Left hindlimb (tissue), 1 donor: ENCODE measurements at places on chromosomes 6 and 20.
A peak's percentile ranks its signal among the peaks of the same experiment; 100 is the strongest.

DNA sequence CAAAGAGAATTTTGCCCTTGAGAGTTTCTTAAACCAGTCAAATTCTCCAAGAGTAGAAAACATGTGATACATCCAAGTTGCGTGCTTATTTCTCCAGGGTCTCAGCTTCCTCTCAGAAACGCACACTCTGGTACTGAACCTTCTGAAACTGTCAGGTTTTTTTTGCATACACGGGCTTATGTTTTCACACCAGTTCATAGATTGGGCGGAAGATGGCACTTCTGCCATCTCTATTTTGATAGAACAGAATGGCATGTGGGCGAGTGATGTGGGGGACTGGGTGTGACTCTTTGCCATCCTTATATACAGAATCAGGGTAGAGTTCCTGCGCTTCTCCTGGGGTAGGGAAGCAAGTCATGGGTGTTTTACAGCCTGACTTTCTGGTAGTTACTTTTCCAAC lies 56.4 kb downstream of the ADTRP start:
- no peak for DNase-seq

- no peak for DNase-seq
These were observed 12.8 kb downstream of the TEAD3 start for GRCh38 chr6:35483893-35484645.

- no peak for DNase-seq
These were observed 47.4 kb downstream of the PKIB start for GRCh38 chr6:122657601-122658000.

DNA sequence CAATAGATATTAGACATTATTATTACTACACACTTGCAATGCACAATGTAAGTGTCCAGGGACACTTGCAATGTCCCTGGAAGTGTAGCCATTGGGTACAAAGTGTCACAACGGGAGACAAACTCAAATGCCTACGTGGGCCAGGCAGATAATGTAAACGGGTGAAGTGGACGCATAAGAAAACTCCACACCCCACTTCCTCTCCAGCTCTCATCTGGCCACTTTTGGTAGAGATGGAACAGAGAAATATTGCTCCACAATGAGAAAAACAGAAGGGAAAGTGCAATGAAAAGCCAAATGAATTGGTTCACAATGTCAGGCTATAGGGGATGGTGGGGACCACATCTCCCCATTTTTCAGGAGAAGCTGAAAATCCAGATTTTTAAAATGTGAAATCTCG lies 9.4 kb downstream of the SULF2 start:
- DNase-seq = no peak

- peak; percentile 29 for DNase-seq
These were observed 11.2 kb downstream of the SLC22A2 start for GRCh38 chr6:160247457-160247883.

DNA sequence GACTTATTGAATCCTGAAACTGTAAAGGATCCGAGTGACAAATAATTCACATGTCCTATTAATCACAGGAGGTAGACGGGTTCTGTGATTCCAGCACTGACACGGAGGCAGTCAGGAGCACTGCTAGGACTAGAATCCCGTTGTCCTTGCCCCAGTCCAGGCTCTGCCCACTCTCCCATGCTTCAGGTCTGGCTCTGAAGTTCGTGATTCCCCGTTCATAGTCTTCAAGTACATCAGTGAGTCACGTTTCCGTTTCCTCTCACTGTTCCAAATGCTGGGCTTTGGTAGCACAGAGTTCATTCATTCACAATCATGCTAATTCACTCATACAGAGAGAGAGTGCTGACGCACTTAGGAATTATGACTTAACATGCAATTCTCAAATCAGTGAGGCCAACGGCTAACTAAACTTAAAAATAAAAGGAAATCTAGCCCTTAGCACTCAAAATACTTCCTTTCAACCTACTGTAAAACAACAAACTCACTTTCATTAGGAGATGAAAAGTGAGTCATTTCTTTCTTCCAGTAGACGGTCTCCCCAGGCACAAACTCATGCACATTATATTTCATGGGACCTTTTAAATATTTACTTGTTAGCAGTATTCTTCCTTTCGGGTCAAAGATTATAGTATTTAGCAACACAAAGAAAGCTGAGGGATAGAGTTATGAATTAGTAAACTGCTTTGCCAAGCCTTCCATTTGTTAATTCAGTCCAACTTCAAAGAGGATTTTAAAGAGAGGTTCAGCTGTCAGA lies 94.0 kb upstream of the NHSL1 start:
- peak; percentile 58 for DNase-seq

DNA sequence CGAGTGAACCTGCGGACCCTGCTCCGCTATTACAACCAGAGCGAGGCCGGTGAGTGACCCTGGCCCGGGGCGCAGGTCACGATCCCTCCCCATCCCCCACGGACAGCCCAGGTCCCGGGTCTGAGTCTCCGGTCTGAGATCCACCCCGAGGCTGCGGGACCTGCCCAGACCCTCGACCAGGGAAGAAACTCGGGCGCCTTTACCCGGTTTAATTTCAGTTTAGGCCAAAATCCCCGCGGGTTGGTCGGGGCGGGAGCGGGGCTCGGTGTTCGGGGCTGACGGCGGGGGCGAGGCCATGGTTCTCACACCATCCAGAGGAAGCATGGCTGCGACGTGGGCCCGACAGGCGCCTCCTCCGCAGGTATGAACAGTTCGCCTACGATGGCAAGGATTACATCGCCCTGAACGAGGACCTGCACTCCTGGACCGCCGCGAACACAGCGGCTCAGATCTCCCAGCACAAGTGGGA lies 46.9 kb upstream of the TRIM26 start:
- DNase-seq = no peak

DNA sequence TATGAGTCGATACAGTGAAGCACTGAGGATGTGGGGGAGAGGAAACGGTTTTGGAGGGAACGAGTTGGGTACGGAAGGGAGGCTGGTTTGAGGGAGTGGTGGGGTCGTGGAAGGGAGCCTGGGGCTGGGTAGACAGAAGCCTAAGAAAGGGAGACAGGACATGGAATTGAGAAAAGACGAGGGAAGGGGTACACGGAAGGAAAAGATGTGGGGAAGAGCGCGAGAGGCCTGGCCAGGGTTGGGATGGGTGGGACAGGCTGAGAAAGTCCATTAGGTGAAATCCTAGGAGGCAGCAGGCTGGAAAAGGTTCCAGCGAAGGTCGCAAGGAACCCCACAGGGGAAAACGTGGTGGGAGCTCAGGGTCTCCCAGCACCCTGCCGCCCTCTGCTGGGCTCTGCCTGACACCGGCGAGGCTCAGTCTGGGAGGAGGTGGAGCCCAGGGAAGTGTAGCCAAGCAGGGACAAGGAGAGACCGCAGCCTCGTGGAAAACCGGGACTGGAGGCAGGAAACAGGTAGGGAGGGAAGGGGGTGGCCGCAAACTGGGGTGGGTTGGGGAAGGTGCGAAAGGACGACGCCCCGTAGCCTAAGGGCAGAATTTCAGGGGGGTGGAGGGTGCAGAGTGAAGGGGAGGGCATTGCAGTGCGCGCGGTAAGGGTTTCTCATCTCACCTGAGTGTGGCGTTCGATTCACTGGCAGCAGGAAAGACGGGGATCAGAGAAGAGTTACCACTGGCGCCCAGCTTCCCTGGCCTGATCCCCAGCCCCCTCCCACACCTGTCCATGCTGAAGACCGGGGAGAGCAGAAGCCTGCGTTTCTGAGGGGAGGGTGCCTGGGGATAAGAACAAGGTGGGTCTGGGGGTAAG lies 4.3 kb downstream of the GABBR1 start:
- DNase-seq = peak; percentile 84

GRCh38 chr20:62054451-62054953 lies 11.2 kb downstream of the TAF4 start:
- DNase-seq = no peak

DNA sequence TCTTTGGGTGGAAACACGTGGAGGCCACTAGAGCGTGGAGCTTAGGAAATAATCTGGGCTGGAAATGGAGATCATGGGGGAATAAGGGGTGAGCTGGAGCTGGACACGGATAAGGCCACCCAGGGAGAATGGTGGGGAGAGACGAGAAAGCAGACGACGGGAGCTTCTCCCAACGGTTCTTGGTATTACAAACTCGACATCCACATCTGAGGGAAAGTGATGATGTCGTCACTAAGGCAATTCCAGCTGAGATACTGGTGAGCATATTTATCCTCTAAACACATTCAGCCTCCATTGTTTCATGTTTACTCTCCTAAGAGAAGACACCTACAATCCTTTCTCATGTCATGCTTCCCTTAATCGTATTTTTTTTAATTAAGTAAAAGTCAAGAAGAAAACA lies 50.2 kb upstream of the SNX9 start:
- DNase-seq = no peak

GRCh38 chr6:137754366-137754765 lies 112.7 kb upstream of the TNFAIP3 start:
- no peak for DNase-seq

GRCh38 chr6:15460110-15460727 lies 202.6 kb downstream of the DTNBP1 start:
- no peak for DNase-seq

DNA sequence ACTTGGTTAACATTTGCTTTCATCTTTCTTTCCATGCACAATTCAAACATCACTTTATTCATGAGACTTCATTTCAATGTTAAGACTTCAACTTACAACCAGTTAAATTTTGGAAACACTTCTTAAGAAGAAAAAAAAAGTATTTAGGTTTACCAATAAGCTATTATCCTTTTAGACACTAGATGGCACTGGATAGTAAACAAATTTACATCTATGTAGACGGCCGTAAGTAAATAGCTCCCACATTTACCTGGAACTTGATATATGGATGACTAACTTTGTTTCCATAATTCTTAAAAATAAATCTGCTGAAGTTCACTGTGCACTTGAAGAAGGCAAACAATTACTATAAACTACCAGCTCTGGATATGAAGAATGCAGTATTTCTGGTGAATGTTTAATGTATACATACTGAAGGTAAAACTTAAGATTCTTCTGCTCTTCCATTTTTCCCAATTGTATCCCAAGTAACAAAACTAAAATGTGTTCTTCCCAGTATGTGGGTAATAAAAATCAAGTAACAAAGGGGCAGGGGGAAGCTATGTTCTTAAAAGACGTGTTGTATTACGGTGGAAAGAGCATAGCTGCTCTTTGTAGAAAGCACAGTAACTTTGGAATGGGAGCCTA lies 130.6 kb upstream of the C6orf118 start:
- no peak for DNase-seq

DNA sequence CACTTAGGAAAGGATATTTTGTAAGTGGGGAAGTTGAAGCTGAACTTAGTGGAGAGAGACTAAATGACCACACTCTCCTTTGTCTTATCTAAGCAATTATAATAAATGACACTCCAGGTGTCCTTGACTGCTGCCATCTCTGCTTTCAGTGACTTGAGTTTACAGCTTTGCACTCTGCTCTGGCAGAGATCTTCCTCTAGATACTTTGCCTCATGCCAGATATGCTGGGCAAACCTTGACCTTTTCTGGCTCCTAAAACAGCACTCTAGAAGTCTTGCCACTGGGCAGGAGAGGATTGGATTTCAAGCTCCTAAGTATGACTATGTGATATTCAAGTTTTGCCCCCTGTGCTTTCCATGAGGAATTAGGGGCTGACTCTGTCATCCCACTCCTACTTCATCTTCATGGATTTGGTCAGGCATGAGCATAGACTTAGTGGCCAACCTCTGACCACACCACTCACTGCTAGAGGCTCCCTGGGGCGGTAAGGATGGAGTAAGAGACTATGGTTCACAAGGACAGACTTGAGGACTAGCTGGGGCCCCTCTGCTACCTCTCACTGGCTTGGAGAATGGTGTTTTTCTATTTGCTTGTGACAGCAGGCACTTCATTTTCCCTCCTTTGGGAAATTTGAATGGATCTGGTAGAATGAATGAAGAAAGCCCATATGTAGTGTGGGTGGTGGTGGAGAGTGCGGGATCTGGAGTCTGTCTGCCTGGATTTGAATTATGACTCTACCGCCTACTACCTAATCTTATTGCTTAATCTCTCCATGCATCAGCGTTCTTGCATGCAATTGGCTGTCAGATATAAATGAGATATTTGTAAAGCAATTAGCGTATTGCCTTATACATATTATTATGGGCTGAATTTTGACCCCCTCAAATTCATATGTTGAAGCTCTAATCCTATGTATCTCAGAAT lies 191.4 kb downstream of the REV3L start:
- no peak for DNase-seq

GRCh38 chr6:134744301-134744700 lies 205.6 kb downstream of the ALDH8A1 start:
- no peak for DNase-seq

- DNase-seq = no peak
These were observed 13.0 kb upstream of the TSHZ2 start for GRCh38 chr20:52959125-52959524.

DNA sequence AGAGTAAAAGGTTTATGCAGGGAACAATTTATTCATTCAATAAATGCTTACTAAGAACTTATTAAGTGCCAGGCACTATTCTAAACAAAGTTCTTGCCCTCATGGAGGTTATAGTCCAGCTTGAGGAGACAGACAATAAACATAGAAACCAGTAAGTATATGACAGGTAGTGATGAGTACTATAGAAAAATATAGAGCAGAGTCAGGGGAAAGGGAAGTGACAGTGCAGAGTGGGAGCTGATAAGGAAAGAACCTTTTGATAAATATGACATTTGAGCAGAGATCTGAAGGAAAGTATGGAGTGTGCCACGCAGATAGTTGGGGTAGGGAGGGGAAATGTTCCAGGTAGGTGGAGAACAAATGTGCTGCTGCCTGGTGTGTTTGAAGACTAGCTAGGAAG lies 12.1 kb downstream of the ACSS2 start:
- no peak for DNase-seq

GRCh38 chr20:36672991-36673390 lies 27.0 kb upstream of the SLA2 start:
- DNase-seq = no peak

DNA sequence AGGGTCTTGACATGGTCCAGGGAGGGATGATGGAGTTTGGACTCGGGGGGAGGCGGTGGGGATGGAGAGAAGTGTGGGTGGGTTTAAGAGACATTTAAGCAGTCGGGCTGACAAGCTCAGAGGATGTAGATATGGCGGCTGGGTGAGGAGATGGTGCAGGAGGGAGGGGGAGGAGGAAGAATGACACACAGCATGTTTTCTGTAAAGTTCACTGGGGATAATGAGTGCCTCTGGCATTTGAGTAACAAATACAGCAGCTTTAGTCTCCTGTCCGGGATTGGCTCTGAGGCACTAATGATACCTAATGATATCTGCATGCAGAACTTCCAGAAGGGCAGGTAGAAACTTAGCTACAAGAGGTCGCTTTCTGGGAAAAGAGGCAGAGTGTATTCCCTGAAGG lies 107.8 kb downstream of the DHX35 start:
- DNase-seq = no peak

DNA sequence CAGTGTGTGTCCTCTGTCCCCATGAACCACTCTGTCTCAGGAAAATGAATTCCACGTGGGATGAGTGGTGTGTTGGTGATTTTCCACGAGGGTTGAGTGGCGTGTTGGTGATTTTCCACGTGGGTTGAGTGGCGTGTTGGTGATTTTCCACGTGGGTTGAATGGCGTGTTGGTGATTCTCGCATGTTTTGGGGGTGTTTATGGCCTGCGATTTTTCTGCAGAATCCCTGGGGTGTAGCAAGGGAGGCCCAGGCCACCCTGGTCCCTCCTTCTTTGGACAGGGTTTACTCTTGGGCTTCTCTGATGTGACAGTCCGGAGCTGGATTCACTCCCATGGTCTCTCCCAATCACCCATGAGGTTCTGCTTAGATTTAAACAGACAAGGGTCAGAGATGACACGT lies 90.6 kb upstream of the FRMD1 start:
- DNase-seq = no peak
